ENCODE measurements at places on chromosomes 6 and 20. TPM values are rescaled to one million over a fixed set of nuclear protein-coding genes. Genes with fewer than 3 reads are reported as not detected.

- peaks cover 14% of the 10 kb centered on the region for H3K4me1 ChIP-seq
- no peaks in the 10 kb centered on the region for H3K36me3 ChIP-seq
- H3K27ac ChIP-seq, result no peak overlapping the region
- no peaks in the 10 kb centered on the region for H3K27me3 ChIP-seq
Observed at GRCh38 chr6:159201336-159201735, 32.1 kb downstream of the FNDC1 start.

DNA sequence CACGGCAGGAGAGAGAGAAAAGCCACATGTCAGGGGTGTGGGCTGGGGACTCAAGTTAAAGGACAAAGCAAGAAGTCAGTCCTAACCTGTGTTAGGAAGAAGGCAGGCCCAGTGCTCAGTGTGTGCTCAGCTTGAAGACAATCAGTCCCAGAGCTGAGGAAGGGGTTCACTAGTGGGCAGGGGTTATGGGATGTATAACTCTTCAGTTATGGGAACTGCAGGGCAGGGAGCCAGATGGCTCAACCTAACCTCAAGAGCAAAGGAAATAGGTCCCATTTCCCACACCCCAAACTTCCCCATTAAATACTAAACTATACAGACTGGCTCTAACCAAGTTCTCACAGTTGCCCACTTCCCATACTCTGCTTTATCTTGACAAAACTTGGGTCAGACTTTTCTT, 7.4 kb upstream of the SSTR4 start:
- no peaks in the 10 kb centered on the region for H3K36me3 ChIP-seq
- H3K27me3 ChIP-seq, result no peaks in the 10 kb centered on the region
- no peak overlapping the region for H3K4me3 ChIP-seq
- peaks cover 42% of the 10 kb centered on the region for H3K4me1 ChIP-seq
- peak overlapping the region; percentile 55 for H3K27ac ChIP-seq

Gene BPIFA1
- polyA plus RNA-seq, result not detected

GRCh38 chr6:135880066-135880972, 28.8 kb downstream of the PDE7B start:
- no peaks in the 10 kb centered on the region for H3K27me3 ChIP-seq
- peak; percentile 20 for DNase-seq
- peak overlapping the region; percentile 64 for H3K27ac ChIP-seq
- H3K4me3 ChIP-seq, result peak overlapping the region; percentile 63

Gene ARMC12
- not detected for polyA plus RNA-seq

- no peak overlapping the region for H3K4me3 ChIP-seq
- DNase-seq, result no peak
- no peaks in the 10 kb centered on the region for H3K4me1 ChIP-seq
- no peaks in the 10 kb centered on the region for H3K27me3 ChIP-seq
- no peak overlapping the region for H3K27ac ChIP-seq
Observed at GRCh38 chr6:99026135-99026534, 78.4 kb upstream of the FBXL4 start.

Data from CD14-positive monocyte (primary cell).